COR-L47 (cell line): ENCODE measurements at places on chromosomes 13 and 19.

DNA sequence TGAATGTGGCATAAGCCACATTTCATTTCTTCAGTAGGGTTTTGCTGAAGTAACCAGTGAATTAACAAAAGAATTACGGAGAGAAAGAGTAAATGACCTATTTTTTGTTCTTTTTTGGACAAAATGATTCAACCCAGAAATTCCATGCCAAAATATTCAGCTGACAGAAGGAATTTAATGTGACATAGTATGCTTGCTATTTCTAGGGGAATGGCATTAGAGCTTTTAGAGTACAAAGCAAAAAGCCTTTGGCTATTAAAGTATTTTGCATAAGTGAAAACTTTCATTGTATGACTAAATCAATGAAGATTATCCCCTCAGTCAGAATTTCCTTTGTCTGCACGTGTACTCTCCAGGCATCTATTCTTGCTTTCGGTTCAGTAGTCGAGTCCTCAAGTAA, 465.3 kb downstream of the COG6 start:
- DNase-seq = no peak

GRCh38 chr13:95185851-95186250, 115.4 kb downstream of the ABCC4 start:
- no peak for DNase-seq

GRCh38 chr19:374183-374885, 29.7 kb upstream of the MIER2 start:
- no peak for DNase-seq

- no peak for DNase-seq
These were observed 71.0 kb downstream of the ITGBL1 start for GRCh38 chr13:101523154-101524131.

DNA sequence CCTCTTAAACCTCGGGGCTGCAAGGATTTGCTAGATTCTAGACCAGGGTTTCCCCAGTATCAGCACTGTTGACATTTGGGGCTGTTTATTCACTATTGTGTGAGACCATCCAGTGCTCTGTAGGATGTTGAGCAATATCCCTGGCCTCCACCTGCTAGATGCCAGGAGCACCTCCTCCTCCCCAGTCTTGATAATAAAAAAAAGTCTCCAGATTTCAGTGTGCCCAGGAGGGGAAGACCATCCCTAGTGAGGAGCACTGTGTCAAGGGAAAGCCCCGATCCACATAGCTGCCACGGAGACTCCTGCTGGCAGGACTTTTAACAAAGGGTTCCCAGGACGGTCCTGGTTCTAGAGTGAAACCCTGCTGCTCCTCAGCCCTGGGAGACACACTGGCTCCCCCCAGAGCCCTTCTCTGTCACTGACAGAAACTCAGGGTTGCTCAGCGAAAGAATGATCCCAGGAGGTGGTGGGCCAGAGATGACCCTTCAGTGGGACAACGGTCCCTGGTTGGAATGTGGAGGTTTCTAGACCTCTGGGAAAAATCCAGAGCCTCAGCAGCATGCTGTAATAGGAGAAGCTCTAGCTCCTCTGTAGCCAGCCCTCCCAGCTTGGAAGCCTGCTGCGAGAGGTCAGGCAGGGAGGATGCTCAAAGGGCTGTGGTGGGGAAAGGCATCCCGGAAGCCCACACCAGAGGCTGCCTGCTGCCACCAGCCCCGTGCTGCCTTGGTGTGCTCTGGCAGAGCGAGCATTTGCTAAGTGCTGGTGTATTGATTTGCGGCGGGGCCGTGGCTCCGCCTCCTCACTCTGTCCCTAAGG, 20.3 kb downstream of the LYL1 start:
- peak; percentile 15 for DNase-seq

- DNase-seq = no peak
These were observed 269.1 kb downstream of the NDFIP2 start for GRCh38 chr13:79749984-79750551.

DNA sequence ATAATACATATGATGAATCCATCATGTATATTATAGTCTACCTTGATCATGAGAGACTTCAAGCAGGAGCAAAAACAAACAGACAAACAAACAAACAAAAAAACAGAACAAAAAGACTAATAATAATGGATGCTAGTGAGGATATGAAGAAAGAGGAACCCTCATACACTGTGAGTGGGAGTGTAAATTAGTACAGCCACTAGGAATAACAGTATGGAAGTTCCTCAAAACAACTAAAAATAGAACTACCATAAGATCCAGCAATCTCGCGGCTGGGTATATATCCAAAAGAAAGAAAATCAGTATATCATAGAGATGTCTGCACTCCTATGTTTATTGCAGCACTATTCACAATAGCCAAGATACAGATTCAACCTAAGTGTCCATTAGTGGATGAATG, 7.0 kb upstream of the DLEU7 start:
- no peak for DNase-seq

- no peak for DNase-seq
These were observed 25.9 kb downstream of the RASA3 start for GRCh38 chr13:114106526-114106925.

DNA sequence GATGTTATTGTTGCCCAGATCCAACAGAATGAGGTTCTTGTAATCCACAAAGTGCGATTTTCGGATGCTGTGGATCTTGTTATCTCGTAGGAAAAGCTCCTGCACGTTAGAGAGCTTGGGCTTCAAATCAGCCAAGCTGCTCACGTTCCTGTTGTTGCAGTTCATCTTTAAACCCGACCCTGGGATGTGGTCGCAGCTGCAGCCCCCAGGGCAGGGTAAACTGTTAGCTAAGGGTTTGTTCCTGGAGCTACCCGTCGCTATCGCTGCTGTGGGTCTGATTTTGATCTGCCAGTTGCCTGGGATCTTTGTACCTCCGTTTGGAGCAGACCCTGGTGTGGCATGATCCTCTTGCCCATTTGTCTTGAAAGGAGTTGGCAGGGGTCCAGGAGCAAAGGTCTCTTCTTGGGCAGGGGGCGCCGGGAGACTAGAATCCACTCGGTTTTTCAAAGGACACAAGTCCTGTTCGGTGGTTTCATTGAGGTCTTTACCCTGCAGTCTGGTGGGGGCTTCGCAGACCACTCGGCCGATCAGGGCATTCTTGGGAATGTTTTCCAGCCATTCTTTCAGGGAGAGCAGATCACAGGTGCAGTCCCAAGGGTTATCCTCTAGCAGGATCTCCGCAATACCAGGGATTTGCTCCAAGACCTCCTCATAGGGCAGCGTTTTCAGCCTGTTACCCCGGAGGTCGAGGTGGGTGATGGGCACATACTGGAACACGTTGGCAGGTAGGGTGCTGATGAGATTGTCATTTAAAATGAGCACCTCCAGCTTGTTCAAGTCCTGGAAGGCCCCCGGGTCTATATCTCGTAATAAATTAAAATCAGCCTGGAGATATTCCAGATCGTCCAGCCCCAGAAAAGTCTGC, 1.8 kb downstream of the SLITRK1 start:
- no peak for DNase-seq

DNA sequence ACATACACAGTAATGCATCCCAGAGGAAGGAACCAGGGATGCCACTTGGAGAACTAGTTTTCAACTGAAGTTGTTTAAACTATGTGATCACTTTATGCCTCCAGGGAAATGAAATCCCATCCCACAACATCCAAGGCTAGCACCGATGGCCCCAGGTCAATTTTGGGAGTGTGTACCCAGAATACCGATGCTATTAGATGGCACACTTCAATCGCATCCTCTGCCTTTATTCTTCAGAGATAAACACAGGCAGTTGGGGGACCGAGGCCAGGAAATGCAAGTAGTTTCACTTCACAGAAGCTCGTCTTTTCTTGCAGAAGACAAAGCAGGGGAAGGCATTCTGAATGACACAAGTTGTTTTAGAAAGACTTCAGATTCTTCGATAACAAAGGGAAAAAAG, 13.8 kb downstream of the STK24 start:
- no peak for DNase-seq

GRCh38 chr13:48993150-48993549, 17.4 kb downstream of the FNDC3A start:
- DNase-seq = no peak

- no peak for DNase-seq
These were observed 29.4 kb downstream of the TBC1D4 start for GRCh38 chr13:75452564-75452963.

- no peak for DNase-seq
These were observed 1.1 kb downstream of the RYR1 start for GRCh38 chr19:38434549-38435051.

- no peak for DNase-seq
These were observed 4.3 kb upstream of the AKAP8L start for GRCh38 chr19:15423130-15423529.

GRCh38 chr19:46839752-46840497, 10.7 kb downstream of the AP2S1 start:
- no peak for DNase-seq

DNA sequence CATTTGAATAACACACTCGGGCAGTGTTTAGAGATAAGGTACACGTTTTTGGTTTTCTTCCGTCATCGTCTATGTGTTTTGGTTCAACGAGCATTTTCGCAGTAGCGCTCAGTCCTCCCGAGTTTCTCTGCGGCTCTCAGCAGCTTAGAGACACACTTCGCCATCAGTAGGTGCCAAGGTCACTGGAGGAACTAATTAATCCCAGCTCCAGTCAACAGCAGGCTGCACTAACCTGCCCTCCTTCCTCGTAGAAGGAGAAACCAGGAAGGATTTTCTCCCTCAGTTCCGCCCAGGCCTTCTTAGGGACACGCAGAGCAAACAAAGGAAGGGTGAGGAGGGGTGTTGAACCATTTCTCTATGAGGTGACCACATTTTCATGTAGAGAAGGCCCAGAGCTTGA, 12.6 kb downstream of the MBNL2 start:
- no peak for DNase-seq

DNA sequence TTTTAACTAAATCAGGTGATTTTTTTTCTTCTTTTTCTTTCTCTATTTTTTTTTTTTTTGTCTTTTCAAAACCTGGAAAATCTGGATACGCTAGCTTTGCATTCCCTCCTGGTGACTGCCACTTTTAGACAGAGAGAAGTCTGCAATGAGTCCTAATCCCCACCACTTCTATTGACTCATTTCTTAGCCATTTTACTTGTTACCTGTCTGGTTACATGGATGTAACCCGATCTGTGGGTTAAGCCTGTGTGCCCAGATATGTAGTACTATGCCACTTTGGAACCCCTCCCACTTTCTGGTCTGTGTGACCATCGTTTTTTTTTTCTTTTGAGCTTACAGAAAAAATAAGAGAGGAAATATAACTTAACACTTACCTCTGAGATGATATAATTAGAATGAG, 817.8 kb upstream of the PCDH9 start:
- DNase-seq = no peak

DNA sequence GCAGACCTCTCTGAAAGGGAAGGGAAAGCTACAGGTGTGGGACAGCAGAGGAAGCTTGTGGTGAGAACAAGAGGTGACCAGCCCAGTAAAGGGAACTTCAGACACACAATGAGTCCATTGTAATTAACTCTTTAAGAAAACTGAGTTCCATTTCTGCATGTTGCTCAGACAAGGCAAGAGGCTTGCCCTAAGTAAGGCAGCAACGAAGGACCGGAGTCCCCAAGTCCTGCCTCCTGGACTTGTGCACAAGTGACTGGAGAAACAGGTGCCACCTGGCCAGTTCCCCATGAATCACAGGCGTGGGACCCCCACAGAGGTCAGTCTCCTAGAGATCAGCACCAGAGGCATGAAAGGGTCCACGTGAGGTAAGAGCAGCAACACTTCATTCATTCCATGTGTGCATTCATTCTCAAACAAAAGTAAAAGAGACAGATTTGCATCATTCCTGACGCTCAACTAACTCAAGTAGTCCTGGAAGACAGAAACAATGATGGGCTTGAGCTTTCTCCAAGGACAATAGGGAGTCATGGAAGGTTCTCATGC, 14.7 kb upstream of the SIGLEC6 start:
- no peak for DNase-seq

DNA sequence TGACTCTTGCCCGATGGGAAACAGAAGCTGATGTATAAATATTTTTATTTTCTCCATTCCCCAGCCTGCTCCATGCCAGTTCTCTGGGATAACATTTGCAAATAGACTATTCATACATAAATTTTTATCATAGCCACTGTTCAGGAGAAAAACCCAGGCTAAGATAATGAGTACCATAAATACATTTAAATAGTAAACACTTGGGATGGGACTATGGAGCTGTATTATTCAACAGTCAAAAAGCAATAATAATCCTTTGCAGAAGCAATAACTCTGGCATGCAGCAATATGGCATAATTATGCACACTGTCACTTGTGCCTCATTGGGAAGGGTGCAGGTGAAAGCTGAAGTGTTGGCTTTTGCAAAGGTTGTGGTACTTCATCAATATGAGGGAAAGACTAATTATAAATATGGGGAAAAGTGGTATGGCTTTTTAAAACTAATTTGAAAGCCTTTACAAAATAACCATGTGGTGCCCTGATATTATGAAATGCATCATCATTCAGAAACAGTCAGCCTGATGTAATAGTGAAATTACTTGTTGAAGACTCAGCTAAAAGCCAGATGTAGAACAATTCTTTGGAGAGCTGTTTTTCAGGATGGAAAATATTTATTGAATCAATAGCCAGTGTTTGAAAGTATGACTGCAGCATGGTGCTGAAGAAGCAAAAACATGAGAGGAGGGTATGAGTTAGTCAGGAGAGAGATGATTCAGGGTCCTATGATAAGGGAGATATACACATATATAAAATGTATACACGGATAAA, 2476.7 kb downstream of the PCDH9 start:
- no peak for DNase-seq
